ENCODE measurements at places on chromosomes 16 and 17. TPM values are rescaled to one million over a fixed set of nuclear protein-coding genes. Genes with fewer than 3 reads are reported as not detected.
A peak's percentile ranks its signal among the peaks of the same experiment; 100 is the strongest.

Gene TERB1
- total RNA-seq, result 0.59 TPM

DNA sequence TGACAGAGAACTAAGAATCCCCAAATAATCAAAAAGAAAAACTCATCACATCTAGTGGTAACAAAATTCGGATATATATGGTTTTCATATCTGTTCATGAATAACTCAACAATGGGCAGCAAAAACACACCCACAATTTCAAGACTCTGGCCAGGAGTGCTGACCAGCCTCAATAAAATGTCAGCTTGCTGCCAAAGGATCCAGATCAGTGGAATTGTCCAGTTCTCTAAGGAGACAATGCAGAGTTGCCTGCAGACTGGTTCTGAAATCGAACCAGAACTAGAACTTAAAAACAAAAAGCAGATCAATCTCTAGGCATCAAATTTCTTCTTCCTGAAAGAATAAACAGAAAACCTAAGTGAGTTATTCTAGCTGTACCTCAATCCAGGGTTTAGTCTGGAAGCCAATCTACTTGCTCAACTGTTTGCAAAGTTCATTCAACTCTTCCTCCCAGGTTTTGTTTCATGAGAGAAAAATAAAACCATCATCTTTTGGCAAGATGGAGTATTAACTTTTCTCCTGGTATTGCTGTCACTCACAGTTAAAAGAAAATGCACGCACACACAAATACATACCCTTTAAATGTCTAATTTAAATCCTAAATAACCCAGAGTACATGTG lies 61.0 kb downstream of the CFDP1 start:
- H3K36me3 ChIP-seq, result peaks cover 5% of the 10 kb centered on the region
- no peak overlapping the region for H3K27ac ChIP-seq
- no peak overlapping the region for H3K4me3 ChIP-seq
- H3K4me1 ChIP-seq, result no peaks in the 10 kb centered on the region
- DNase-seq, result no peak

- H3K27ac ChIP-seq, result no peak overlapping the region
- H3K4me1 ChIP-seq, result no peaks in the 10 kb centered on the region
- DNase-seq, result no peak
- no peaks in the 10 kb centered on the region for H3K27me3 ChIP-seq
- peaks cover 11% of the 10 kb centered on the region for H3K36me3 ChIP-seq
- H3K4me3 ChIP-seq, result no peak overlapping the region
Measured at GRCh38 chr17:1029922-1030644, 33.2 kb downstream of the TIMM22 start.

DNA sequence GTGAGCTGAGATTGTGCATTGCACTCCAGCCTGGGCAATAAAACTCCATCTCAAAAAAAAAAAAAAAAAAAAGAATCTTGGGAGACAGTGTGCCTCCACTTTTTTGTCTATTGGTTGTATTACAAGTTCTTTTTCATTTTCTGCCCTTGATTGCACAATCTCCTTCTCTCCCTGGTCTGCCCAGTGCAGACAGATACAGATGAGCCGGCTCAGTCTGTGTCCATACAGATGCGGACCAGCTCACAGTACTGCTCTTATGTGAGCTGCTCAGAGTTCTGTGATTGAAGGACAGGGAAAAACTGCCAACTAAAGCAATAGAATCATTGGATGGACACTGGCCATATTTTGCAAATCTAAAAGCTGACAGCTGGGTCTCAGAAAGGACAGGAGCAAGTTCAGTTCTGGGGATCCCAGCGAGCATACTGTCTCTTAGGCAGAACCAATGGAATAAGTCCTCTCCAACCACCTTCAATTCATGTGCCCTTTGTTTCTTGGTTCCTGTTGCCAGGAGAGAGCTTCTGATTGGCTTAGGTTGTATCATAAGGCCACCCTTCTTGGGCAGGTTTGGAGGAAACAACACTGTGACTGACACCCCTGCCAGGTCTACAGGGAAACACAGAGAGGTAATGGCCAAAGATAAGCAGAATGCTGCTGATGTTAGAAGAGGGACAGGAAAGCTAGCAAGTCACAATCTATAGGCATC lies 495.6 kb upstream of the HSBP1 start:
- no peaks in the 10 kb centered on the region for H3K27me3 ChIP-seq
- H3K27ac ChIP-seq, result no peak overlapping the region
- no peak overlapping the region for H3K4me3 ChIP-seq

Gene TEDC2
- total RNA-seq, result 30.5 TPM

DNA sequence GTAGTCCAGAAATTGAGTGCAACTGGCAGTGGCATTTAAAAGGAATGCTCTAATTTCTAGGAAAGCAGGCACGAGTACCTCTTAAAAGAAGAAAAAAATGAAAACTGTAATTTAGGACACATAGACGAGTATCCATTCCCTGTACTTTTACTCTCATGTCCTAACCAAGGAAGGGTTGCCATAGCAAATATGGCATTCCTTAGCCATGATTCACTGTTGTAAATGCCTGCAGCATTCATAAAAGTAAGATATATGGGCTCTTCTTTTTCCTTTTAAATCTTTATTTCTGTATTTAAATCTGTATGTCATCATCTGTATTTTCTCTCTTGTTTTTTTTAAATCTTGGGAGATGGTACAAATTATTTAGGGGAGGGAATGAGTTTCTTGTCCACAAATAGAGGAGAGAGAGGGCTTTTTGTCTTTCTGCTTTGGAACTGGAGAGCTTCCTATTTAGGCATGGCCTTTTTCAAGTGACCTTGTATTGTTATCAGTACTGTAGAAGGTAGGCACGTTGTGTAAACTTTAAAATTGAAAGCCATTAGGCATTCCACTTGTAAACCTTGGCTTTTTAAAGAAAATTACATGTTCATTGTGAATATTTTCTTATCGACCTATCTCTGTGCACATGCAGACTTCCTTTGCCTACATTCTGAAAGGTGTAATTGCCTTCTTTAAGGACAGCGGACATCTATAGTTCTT lies 50.0 kb downstream of the TENT4B start:
- DNase-seq, result peak; percentile 55
- peak overlapping the region; percentile 91 for H3K27ac ChIP-seq
- H3K4me1 ChIP-seq, result peaks cover 49% of the 10 kb centered on the region
- H3K36me3 ChIP-seq, result no peaks in the 10 kb centered on the region
- H3K4me3 ChIP-seq, result peak overlapping the region; percentile 18

- H3K27ac ChIP-seq, result no peak overlapping the region
- H3K4me3 ChIP-seq, result no peak overlapping the region
- H3K36me3 ChIP-seq, result peaks cover 4% of the 10 kb centered on the region
- no peak for DNase-seq
- no peaks in the 10 kb centered on the region for H3K4me1 ChIP-seq
- peaks cover 23% of the 10 kb centered on the region for H3K27me3 ChIP-seq
Measured at GRCh38 chr17:9907131-9907530, 2.1 kb upstream of the RCVRN start.

Gene GJC1
- 75.9 TPM for total RNA-seq

DNA sequence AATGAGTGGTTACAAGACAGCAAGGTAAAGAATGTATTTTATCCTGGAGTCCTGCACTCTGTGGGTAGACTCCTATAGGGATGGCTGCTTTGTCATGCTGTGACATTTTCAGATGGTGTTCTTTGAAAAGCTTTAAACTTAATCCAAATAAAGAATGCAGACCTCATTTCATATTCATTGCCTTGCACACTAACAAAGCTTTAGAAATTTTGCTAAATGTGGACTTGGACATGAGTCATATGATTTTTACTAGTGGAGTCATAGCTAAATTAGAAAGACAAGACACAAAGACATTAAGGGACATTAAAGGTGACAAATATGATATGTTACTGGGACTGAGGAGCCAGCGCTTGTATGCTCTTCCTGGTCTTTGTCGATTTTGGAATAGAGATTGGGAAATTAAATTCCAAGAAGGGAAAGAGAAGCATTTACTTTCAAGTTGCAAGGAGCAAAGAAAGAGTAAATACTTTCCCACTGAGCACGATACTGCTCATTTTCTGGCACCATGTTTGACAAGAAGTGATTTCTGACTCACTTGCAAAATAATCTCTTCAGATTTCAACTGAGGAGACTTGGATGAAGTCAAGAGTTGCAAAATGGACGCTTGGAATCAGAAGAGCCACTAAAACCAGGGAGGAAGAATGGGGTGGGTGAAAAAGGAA lies 152.9 kb upstream of the MYOCD start:
- no peaks in the 10 kb centered on the region for H3K27me3 ChIP-seq
- no peak for DNase-seq
- no peaks in the 10 kb centered on the region for H3K36me3 ChIP-seq
- H3K4me3 ChIP-seq, result no peak overlapping the region
- H3K4me1 ChIP-seq, result no peaks in the 10 kb centered on the region
- H3K27ac ChIP-seq, result no peak overlapping the region

Gene MIS12
- 15.9 TPM for total RNA-seq

DNA sequence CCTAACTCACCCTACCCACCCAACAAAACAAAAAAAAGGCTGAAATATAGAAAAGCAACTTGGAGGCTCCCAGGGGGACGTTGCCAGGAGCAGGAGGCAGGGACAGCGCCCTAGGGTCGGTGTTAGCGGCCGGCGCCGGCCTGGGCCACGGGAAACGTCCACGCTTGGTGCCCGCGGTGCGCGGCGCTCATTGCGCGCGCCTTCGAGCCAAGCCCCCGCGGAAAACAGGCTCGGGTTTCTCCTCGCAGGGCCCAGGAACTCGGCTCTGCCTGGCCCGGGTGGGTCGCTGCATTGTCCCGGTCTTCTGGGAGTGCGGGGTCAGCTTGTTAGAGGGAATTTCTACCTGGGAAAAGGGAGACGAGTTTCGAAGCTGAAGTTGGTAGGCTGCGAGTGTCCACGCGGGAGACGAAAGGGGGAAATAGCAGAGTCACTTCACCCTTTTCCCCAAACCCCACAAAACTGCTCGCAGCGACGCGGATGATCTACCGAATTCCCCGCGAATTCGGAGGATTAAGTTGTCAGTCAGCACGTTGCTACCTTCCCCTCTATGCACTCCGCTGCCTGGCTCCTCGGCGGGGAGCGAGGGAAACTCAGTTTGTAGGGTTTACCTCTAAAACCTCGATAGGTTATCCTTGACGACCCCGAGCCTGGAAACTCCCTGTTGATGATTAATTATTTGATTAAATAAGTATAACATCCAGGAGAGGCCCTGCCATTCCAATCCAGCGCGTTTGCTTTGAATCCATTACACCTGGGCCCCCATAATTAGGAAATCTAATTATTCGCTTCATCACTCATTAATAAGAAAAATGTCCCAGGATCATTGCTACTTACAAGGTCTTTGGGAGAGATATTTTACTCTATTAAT lies 751 bp upstream of the FOXC2 start:
- H3K27ac ChIP-seq, result no peak overlapping the region
- DNase-seq, result no peak
- H3K36me3 ChIP-seq, result peaks cover 46% of the 10 kb centered on the region
- H3K27me3 ChIP-seq, result peaks cover 28% of the 10 kb centered on the region
- peak overlapping the region; percentile 96 for H3K4me3 ChIP-seq
- H3K4me1 ChIP-seq, result peaks cover 24% of the 10 kb centered on the region

DNA sequence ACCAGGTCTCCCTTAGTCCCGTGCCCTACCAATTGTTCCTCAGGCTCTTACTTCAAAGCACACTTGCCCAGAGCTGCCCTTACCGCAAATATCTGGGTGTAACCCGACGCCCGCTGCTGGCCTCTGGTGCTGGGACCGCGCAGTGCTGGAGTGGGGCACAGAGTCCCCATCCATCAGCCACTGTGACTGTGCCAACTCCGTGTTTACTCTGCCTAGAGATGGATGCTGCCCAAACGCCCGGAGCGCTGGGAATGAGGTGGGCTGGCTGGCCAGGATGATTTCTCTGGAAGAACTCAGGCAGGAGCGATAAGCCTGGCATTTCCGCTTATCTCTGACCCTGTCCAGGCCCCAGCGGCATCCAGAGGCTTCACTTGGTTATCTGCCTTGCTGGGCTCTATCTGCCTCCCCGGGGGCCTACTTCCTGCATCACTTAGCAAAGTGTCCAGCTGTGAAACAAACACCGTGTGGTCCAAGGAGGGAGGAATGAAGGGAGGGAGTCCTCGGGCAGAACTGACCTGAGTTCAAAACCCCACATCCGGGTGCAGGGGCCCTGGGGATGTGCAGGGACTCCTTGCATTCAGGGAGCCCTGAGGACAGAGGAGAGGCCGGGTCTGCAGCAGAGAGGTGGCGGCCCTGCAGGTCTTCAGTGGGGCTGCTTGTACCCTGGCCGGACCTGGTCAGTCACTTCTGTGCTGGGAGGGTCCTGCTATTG lies 9.4 kb upstream of the MYLK3 start:
- peaks cover 8% of the 10 kb centered on the region for H3K4me1 ChIP-seq
- H3K36me3 ChIP-seq, result no peaks in the 10 kb centered on the region
- DNase-seq, result peak; percentile 48
- peaks cover 61% of the 10 kb centered on the region for H3K27me3 ChIP-seq
- no peak overlapping the region for H3K4me3 ChIP-seq

Gene NSRP1
- 29.7 TPM for total RNA-seq

DNA sequence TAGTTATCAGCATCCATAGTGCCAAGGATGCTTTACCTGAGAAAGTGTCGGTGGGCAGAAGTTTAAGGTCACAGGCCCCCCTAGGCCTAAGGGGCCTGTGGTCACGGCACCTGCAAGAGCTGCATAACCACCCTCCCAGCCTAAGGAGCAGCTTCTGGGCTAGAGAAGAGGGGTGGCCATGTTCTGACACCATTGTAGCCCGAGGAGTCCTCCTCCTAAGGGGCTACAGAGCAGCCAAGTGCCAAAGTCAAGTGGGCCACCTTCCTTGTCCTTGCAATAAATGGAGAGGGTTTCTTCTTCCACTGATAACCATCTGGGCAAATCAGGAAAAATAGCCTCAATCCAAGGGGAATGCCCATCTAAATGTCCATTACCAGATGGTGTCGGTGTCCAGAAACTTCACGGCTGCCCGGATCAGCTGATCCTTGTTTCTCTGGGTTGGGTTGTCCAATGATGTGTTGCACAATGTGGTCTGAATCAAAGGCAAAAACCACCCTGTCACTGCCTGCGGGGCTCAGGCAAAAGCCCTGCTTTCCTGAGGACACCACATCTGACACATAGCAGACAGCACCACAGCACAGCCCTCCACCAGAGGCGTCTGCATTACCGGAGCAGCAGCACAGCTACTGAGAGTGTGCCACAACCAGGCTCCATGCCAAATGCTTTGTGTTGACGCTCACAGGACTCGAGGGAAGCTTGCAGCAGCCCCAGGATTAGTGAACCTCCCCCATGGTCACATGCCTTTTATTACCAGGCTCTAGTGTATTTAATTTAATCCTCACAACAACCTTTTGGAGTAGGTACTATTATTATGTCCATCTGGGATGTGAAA lies 12.8 kb downstream of the ATPAF2 start:
- no peaks in the 10 kb centered on the region for H3K27me3 ChIP-seq
- H3K36me3 ChIP-seq, result no peaks in the 10 kb centered on the region
- H3K4me1 ChIP-seq, result no peaks in the 10 kb centered on the region
- no peak for DNase-seq
- no peak overlapping the region for H3K27ac ChIP-seq

DNA sequence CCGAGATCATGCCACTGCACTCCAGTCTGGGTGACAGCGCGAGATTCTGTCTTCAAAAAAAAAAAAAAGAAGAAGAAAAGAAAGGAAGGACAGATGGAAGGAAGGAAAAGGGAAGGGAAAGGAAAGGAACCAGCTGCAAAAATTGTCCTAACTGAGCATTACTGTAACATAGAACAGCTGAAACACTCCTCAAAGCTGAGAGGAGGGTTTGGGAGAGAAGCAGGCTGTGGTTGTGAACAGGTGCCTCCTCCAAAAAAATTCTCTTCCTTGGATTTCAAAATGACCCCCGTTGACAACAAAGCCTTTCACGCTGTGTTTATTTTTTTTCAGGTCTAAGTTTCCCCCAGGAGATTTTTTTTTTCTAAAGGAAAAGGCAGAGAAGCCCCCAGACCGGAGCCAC lies 541.4 kb downstream of the WWOX start:
- DNase-seq, result no peak
- H3K4me1 ChIP-seq, result no peaks in the 10 kb centered on the region
- no peaks in the 10 kb centered on the region for H3K27me3 ChIP-seq
- no peaks in the 10 kb centered on the region for H3K36me3 ChIP-seq
- no peak overlapping the region for H3K27ac ChIP-seq

- H3K4me3 ChIP-seq, result no peak overlapping the region
- no peak overlapping the region for H3K27ac ChIP-seq
- no peaks in the 10 kb centered on the region for H3K36me3 ChIP-seq
- peaks cover 91% of the 10 kb centered on the region for H3K27me3 ChIP-seq
Measured at GRCh38 chr16:54316095-54316889, 29.7 kb upstream of the IRX3 start.

All from Calu3 (cell line).